ENCODE measurements at places on chromosomes 12 and 14.

DNA sequence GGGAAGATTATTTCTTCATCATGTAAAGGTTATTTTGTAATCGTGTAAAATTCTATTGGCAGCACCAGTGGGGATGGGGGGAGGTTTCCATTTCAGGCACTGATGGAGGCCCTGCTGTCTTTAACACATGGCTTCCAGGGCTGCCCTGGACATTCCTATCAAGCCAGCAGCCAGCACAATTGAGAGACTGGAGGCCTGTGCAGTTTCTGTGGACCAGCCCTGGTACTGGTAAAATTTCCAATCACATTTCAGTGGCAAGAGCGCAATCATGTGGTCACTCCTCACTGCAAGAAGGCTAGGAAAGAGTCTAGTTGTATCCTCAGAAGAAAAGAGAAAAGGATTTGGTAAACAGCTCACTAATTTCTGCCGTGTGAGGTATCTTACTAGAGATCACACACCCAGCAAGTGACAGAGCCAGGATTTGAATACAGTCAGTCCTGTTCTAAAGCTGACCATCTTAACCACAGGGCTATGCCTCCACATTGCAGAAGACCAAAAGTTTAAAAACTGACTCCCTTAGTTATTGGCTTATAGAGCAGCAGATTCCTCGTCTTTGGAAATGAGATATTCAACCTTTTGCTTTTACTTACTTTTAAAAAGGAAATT is 179.4 kb upstream of the ARHGAP5 start:
- DNase-seq: no peak

GRCh38 chr12:107597695-107598410 is 87.7 kb upstream of the PWP1 start:
- DNase-seq: no peak

DNA sequence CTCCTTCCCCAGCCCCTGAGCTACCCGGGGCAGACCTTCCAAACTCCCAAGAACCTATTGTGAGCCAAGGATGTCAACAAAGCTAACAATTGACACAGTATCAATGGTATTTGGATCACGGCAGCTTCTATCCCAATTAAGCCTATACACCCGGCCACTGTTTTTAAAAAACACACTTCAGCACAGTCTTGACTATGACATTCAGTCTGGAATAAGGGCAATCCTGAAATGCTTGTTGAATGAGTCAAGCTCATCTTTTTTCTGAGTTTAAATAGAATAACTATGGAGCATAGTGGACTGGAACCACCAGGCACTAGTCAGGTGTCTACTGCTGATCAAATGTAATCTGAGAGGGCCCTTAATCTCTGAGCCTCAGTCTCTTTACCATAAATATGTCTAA is 5.7 kb downstream of the DENND5B start:
- DNase-seq: no peak

- DNase-seq: no peak
Observed at GRCh38 chr12:29672580-29672979, 111.2 kb downstream of the TMTC1 start.

- DNase-seq: no peak
Observed at GRCh38 chr12:76685246-76685678, 78.7 kb upstream of the ZDHHC17 start.

DNA sequence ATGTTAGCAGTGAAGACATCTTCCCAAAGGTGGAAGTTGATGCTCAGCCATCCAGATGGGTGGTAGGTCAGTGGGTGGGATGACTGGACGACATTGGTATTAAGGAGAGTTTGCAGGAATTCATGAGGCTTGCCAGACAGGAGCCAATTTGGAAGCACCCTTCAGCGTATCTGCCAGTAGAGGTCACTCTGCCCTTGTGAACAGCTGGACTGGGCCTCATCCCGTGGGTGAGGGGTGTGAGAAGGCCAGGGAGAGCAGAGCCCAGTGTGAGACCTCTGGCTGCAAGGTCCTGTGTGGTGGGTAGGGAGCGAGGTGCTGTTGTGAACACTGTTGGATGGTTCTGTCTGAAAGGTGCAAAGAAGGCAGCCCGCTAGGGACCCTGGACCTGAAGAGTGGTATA is 37.7 kb downstream of the SLC5A8 start:
- DNase-seq: no peak

- DNase-seq: no peak
Observed at GRCh38 chr12:12195516-12195915, 71.3 kb downstream of the LRP6 start.

DNA sequence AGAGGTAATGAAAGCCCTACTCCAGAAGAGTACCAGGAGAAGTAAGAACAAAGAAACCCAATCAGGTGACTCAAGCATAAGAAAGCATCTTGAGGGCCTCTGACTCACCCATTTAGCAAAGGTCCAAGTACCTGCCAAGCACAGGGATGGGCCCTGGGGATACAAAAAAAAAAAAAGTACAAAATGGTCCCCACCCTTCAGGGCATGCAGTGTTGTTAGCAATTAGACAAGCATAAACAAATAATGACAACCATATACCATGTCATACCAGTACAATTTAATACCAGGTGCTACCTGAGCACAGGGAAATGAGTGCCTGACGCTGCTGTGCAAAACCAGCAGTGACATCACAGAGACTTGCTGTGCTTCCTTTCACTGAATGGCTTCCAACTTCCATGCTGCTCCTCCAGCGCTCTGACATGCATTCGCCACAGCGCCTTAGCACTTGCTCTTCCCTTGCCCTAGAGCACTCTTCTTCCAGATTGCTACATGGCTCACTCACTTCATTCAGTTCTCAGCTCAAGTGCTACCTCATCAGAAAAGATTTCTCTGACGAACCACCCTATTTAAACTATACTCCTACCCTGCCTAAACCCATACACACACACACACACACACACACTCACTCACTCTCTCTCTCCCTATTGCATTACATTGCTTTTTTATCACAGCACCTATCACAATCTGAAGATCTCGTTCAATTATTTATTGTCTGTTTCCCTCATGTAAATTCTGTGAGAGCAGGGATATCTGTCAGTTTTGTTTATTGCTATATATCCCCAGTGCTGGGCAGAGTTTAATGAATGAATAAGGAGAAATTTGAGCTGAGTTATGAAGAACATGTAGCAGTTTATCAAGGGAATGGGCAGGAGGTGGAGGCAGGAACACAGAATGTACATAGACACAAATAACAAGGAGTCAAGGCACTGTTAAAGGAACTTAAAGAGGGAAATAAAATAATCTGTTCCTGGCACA is 12.9 kb upstream of the EPS8 start:
- DNase-seq: no peak

DNA sequence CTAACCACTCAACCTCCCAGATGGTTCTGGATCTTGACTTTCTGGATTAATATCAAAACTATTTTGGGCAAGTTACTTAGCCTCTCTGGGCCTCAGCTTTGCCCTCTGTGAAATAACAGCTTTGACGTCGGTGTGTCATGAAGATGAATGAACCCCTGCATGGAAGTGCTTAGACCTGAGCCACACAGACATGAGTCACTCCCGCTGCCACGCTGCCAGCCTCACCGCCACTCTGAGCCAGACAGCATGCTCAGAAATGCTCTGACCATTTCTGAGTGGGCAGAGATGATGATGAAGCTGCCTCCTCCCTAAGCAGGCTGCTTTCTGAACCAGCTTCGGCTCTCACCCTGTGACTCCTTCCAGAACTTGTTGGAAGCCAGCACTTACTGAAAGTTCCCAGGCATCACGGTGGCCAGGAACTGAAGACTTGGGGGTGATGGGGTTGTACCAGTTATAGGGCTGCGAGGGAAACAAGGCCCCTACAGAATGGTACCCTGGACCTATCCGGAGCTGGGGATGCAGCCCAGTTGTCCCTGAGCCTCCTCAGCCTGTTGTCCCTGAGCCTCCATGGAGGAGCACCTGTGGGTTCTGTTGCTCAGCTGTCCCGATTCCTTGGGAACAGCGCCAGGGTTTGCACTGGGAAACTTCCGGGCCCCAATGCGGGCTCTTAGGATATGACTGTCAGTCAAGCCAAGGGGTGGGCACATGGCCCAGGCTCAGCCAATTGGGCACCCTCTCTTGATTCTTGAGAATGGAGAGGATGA is 2.0 kb upstream of the CCDC197 start:
- DNase-seq: no peak

GRCh38 chr12:48302161-48302911 is 48.4 kb downstream of the ZNF641 start:
- DNase-seq: no peak

All from stimulated activated CD8-positive, alpha-beta memory T cell treated with anti-CD3 and anti-CD28 coated beads, Interleukin-7, amount 100 ng/mL, for 1 hour (primary cell).